Activated CD4-positive, CD25-positive, alpha-beta regulatory T cell (primary cell): ENCODE measurements at places on chromosomes 6 and 20.

DNA sequence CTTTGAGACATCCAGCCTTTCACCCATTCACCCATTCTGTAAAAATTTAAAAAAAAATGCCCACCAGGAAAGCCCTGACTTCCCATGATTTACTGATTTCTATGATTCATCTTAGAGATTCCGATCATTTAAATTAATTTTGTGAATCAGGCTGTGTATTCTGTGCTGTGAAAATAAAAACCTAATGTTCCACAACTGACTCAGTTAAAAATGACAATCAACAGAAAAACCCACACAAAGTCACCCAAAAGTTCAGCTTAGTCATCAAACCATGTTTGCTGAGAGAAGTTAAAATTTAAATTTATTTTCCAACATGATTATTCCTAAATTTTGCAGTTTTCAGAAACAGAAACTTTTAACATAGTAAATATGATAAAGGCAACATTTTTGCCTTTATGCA lies 509.9 kb downstream of the TENT5A start:
- DNase-seq = no peak

- DNase-seq = no peak
Measured at GRCh38 chr20:52269321-52269720, 77.7 kb upstream of the ZFP64 start.

DNA sequence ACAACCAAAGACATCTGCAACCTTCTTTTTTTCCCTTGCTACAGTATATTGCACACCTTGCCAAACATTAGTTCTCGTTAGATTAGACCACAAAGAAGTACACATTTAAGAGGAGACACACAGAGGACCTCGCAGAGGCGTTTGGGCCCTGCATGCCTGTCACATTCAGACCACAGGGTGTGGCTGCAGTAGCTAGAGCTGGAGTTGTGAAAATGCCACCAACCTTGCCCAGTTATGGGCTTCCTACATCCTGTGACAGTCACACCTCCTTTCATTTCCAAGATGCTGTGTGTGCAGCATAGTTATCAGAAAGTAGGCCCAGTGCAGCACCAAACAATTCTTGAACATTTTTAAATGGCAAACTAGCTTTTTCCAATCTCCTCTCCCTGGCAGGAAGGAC lies 2.4 kb downstream of the SYNE1 start:
- no peak for DNase-seq

DNA sequence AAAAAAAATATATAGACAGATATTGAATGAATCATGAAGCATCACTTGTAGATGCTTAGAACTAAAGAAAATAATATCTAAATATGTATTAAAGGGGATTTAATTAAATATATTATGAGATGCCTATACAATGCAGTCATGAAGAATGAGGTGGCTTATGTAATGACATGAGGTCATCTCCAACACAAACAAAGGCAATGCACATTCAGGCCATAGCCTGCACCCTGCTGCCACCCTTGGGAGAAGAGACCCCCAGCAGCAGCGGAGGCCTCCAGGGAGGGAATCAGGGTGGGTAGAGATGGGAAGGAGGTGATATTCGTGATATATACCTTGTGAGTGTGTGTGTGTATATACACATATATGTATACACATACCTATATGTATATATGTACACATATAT lies 26.4 kb upstream of the SSTR4 start:
- DNase-seq = no peak

GRCh38 chr20:46230801-46231282 lies 77.5 kb downstream of the CDH22 start:
- no peak for DNase-seq

GRCh38 chr20:19756761-19757486 lies 1.1 kb upstream of the RIN2 start:
- no peak for DNase-seq

DNA sequence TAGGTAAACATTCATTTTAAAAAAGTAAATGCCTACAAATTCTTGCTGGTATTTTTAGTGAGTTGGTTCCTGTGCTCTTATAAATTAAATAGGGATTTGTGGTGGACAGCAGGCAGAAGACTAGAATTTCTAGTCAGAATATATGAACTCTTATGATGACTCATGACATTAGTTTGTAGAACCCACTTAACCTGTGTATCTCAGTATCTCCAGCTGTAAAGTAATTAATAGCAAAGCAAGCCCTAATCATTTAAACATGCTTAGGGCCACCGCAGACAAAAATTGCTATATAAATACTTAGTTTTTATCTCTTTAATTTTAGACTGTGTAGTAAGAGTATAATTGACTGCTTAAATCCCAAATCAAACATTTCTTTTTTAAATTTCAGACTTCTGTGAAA lies 2.4 kb downstream of the FAM135A start:
- DNase-seq = no peak

DNA sequence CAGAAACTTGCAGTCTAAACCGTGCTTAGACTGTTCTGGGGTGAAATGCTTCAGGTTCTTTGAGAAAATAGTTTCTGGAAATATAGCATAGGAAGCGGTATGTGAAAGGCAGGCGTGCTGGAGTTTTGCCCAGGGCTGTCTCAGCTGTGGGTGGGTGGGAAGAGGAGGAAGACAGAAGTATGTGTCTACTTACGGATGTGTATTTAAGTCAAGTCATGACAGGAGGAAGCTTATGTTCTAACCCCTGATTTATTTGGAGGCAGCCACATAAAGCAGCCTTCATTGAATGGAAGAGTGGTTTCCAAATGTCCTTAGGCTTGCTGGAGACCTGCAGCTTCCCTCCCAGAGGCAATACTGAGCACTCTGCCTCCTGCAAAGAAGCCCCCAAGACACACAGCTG lies 345.8 kb upstream of the PRND start:
- no peak for DNase-seq

DNA sequence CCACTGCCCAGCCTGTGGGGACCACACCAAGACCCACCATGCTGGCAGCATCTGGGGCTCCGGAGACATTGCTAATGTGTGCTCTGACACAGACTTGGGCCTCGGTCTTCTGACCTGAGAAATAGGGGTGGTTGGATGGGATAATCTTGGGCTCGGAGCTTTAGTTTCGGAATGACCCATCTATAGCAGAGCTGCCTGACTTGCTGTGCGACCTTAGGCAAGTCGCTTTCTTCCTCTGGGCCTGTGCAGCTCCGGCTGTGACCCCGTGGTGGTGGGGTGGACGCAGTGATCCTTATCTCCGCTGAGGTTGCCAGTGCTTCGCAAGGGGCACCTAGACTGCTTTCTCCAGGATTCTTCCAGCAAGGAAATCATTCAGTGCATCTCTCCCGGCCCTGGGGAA lies 43.7 kb downstream of the CEBPB start:
- no peak for DNase-seq

DNA sequence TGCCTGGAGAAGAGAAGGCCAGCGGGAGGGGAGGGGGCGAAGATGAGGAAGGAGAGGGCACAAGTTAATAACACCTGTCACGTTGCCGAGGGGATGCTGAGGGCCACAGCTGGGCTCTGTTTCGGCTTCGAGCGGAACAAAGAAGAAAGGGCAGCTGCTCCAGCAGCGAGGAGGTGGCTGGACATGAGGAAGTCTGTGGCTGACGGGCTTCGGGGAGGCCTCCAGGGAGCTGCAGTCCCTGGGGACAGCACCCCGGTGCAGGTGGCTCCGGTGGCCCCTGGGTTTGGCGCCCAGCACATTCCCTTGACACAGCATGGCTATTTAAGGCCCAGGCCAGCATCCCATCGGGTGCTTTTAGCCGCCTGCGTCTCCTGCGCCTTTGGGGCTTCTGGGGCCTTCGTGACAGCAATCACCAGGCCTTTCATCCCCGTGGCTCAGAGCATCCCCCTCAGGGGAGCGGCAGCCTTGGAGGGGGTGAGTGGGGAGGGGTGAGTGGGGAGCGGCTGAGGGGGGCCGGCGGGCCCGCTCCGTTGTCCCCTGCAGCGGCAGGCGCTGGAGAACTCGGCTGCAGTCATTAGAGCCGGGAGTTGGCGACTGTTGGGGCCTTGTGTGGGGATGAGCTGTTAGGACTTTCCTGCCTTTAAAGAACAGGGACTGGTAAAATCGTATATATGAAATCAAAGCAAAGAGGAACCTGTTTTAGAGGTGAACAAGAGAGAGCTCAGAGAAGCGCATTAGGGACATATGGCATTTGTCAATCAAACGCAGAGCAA lies 99.0 kb downstream of the TMEM242 start:
- DNase-seq = no peak

DNA sequence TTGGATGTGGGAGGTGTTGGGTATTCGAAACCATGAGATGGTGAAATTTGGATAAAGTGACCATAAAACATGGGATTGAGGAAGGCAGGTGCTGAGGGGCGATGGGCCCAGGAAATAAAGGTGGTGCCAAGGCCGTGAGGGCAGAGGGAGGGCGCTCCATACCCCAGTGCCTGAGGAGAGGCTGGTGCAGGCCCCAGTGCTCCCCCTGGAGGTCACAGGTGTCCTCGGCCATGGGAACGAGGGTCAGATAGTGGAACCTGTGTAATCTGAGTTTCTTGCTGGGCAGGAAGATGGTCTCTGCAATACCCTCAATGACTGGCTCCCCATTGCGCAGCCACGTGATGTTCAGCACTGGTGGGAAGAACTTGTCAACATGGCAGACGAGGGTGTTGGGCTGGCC lies 16.2 kb downstream of the HLA-DPB1 start:
- peak; percentile 31 for DNase-seq

- DNase-seq = no peak
Measured at GRCh38 chr20:37972256-37973058, 60.8 kb downstream of the TTI1 start.

- DNase-seq = no peak
Measured at GRCh38 chr6:89021629-89022028, 58.2 kb upstream of the RNGTT start.

GRCh38 chr20:26218301-26218700 lies 521.6 kb upstream of the ZNF337 start:
- no peak for DNase-seq

DNA sequence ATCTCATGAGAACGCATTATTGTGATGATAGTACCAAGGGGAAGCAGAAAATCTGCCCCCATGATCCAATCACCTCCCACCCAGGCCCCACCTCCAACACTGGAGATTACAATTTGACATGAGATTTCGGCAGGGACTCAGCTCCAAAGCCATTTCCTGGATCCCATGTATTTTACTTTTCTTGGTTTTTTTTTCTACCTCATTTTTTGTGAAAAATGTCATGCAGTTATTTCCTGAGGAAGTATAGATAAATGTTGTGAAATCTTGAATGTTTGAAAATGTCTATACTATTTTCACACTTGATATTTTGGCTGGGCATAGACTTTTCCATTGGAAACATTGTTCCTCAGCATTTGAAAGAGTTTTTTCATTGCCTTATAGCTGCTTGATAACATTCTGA lies 9.1 kb upstream of the BRPF3 start:
- DNase-seq = no peak

DNA sequence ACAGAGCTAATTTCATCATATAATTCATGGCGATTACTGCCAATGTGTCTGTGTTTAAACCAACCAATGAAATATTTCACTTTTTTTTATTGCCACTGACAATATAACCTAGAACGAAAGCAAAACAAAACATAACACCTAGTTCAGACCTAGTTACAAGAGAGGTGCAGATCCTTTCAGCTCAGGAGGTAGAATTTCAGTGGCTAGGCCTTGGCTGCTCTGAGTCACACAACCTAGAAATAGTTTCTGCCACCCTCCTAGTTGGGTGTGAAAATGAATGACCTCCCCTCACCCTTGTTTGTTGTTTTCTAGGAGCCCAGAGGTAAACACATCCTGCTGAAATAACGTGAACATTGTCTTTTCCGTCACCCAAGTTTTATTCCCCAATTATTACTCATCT lies 356.3 kb downstream of the HTR1B start:
- no peak for DNase-seq

DNA sequence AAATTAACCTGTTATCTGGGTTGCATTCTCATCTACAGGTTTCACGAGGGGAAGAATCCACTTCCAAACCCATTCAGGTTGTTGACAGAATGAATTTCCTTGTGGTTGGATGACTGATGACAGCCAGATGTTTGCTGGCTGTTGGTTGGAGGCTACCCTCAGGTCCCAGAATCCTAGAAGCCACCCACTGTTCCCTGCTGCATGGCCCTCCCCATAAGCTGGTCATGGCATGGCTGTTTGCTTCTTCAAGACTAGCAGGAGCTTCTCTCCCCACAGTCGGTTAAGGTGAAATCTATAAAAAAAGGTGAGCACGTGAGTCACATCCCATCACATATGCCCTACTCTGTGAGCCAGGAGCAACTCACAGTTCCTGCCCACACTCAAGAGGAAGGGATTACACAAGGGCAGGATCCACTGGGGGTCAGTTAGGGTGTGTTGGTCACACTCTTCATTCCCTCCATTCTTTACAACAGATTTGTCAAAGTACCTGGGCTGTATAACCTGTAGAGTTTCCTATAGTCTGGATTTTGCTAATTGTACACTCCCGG lies 19.5 kb upstream of the RPS10 start:
- DNase-seq = no peak

DNA sequence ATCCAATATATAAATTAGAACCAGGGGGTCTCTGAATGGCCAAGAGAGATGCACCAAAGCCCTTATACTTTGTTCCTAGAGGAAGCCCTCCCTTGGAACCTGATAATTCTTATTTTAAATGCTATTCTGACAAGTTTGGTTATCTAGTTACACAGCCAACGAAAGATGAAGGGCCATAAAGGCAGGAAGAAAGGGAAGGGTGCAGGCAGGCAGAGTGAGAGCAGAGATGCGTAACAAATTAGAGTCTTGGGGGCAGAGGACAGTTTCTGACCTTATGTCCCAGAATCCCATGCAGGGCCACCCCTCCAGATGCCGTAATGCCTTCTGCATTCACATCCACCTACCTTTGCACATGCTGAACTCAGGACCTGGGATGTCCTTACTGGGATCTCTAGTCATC lies 344.6 kb upstream of the ARID1B start:
- no peak for DNase-seq

DNA sequence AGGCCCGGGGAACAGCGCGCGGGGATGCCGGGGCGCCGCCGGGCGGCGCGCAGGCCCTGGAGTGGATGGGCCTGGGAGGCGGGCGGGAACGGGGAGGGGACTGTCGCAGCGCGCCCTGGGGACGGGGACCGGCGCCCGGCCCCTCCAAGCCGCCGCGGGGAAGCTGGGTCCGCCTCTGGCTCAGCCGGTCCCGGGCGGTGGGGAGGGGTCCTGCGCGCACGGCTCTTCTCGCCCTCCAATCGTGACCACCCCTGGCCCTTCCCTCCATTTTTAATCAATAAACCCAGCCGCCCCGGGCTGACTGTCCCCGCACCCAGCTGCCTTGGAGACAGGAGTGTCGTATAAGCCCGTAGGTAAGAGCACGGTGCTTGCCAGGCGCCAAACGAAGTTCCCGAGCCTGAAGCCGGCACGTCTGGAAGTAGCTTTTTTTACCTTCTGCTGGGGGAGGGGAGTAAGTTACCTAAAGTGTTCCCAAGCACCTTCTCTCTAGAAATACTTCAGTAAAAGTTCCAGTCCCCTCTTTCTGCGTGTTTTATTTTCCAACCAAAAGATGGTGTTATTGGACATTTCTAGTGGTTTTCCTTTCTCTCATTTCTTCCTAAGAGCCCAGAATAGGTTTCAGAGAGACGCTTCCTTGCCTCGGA lies 780 bp upstream of the TAF4 start:
- DNase-seq = peak; percentile 38

GRCh38 chr6:15073883-15074465 lies 171.9 kb upstream of the JARID2 start:
- no peak for DNase-seq
